Karpas-422 (cell line): ENCODE measurements at places on chromosomes 11 and 22.

DNA sequence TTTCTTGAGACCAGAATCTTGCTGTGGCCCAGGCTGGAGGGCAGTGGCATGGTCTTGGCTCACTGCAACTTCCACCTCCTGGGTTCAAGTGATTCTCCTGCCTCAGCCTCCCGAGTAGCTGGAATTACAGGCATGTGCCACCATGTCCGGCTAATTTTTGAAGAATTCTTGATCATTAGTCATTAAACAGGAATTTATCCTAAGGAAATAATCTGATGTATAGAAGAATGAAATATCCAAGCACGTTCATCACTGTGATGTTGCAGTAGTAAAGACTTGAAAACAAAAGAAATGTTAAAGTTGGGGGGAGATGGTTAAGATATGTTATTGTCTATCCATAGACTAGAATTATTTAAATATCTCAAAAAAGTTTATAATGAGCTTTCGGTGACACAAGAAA is 23.6 kb downstream of the CBL start:
- no peak for DNase-seq

DNA sequence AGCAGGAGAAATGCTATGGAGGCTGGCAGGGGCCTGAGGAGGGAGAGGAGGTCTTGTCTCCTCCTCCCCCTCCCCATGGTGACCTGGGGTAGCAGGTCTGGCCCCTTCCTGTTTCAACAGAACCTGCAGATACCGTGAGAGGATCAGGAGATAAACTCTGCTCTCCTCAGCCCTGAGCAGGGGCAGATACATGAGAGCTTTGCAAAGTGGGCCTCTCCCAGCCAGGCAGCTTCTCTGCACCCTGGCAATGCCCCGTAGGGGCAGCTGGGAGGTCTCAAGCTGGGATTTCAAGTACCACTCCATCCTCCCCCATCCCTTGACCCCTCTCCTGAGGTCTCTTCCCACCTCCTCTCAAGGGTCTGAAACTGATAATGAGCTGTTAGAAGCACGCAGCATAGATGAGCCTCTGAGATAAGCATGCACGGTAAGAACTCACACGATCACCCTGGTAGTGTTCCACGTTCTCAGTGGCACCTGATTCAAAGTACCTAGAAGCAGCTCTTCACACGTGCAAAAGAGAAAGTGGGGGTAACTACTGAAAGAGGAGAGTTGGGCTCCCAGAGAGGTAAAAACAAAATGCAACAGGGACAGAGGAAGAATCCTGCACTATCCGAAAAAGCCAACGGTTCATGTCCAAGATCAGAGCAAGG is 4.9 kb upstream of the CCDC86 start:
- no peak for DNase-seq

GRCh38 chr11:78138694-78139421 is 568 bp downstream of the ALG8 start:
- peak; percentile 85 for DNase-seq

- no peak for DNase-seq
Observed at GRCh38 chr11:107301878-107302277, 155.7 kb downstream of the CWF19L2 start.

DNA sequence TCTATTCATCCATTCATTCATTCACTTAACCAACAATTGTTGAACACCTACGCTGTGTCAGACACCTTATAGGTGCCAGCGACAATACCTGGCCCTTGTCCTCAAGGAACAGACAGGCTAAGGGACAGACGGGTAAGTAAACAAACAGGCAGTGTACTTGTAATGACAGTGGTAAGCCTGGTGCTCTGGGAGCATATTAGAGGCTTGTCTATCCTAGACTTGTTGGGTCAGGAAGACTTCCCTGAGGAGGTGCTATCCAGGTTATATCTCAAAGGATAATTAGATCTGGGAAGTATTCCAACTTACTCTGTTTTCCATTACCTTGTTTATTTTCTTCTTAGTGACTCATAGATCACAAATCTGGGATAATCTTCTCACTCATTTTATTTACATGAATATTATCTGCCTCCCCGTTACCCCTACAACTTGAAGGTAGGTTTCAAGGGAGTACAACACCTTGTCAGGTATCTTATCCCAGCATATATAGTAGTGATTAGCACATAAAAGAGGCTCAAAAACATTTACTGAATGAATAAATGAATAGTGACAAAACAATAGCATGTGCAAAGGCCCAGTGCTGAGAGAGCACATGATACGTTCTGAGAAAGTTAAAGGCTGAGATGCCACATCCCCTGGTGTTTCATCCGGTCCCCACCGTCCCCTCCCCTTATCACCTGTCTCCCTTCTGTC is 75.3 kb upstream of the NCAM1 start:
- DNase-seq = no peak

- DNase-seq = no peak
Observed at GRCh38 chr11:127226949-127227348, 226.4 kb upstream of the KIRREL3 start.

DNA sequence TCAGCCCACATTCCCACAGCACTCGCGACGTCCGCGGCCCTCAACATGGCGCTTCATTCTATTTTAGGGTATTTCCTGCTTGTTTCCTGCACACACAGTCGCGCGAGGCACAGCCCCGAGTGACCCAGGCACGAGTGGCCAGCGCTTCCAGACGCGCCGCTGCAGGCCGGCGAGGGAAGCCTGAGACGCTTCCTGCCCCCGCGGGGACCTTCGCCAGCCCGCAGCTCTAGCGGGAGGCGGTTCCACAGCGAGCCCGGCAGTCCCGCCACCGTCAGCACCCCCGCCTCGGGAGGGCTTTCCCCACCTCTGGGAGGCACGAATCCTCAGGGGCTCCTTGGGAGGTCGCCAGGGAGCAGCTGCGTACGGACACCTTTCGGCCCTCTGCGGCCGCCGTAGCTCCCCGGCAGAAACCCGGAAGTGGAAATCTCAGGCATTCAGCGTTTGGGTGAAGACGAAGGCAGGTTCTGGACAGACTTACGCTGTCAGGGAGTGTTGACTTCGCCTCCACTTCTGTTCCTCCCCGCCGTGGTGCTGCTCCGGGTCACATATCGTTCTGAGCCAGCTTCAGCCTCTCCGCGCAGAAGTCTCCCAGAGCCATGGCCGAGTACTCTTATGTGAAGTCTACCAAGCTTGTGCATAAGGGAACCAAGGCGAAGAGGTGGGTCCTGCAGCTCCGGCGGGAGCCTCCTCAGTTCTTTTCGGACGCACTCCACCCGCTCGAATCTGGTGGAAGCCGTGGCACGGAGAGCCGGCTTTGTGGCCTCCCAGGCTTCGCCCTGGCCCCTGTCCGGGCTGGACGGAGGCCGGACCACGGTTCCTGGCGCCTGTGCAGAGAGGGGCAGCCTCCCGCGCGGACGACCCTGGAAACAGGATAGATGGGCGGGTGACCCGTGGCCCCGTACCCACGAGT is 2925.9 kb upstream of the OR11H1 start:
- DNase-seq = no peak

GRCh38 chr11:130846606-130847005 is 69.7 kb downstream of the SNX19 start:
- DNase-seq = no peak

GRCh38 chr11:12295943-12296342 is 81.4 kb upstream of the PARVA start:
- no peak for DNase-seq

GRCh38 chr11:72769680-72770079 is 17.5 kb upstream of the ARAP1 start:
- no peak for DNase-seq

DNA sequence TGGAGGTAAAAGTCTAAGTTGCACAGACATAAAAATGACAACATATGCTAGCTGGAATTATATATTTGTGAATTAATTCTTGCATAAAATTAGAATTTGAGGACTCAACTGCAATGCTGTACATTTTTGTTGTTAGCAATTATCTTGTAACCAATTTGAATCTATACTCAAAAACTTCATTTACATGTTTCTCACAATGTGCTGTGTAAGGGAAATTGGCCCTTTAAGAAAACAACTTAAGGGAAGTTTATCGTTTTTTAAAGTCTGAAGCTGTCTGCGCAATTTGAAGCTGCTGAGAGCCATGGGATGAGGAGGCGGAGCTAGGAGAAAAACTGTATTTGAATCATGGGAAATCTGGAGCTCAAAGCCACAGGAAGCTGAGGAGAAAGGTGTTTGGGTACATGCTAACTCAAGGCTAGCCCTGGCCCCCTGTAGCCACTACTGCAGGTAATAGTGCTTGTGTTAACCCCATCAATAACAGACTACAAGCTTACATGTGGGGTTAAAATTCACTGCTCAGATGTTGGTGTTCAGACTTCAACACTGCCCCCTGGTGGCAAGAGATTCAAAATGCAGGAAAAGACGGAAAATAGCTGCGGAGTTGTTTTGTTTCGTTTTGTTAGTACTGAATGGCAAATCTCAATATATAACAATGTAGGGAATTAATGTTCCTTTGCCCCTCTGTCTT is 126.1 kb downstream of the BRD1 start:
- peak; percentile 64 for DNase-seq

GRCh38 chr11:75219869-75220268 is 20.7 kb upstream of the TPBGL start:
- DNase-seq = no peak

GRCh38 chr11:77147668-77148321 is 19.7 kb downstream of the MYO7A start:
- no peak for DNase-seq

- no peak for DNase-seq
Observed at GRCh38 chr11:120457996-120458395, 53.6 kb upstream of the GRIK4 start.

DNA sequence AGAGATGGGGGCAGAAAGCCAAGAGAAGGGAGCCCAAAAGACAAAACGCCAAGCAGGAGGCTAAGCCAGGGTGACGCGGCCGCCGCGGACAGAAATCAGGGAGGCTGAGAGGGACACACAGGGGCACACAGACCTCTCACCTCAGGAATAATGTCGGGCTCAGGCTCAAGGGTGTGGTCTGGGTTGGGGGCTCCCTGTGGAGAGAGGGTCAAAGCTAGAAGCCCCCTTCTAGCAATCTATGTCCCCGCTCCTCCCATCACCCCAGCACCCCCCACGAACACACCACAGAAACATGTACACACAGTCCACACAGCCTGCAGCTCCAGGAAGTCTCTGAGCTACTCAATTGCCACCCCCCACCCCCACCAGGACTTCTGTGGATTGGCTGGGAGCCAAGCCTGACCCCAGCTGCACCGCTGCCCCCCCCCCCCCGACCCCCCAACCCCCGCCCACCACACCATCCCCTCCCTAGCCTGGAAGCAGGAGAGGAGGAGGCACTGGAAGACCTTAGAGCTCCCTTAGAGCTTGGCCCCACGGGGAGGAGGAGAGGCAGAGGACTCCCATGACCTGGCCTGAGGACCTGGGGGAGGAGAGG is 6.9 kb downstream of the BCL9L start:
- no peak for DNase-seq

GRCh38 chr11:65576867-65577755 is 1.3 kb downstream of the EHBP1L1 start:
- DNase-seq = peak; percentile 82

GRCh38 chr11:134838708-134839107 is 426.7 kb upstream of the B3GAT1 start:
- DNase-seq = no peak

DNA sequence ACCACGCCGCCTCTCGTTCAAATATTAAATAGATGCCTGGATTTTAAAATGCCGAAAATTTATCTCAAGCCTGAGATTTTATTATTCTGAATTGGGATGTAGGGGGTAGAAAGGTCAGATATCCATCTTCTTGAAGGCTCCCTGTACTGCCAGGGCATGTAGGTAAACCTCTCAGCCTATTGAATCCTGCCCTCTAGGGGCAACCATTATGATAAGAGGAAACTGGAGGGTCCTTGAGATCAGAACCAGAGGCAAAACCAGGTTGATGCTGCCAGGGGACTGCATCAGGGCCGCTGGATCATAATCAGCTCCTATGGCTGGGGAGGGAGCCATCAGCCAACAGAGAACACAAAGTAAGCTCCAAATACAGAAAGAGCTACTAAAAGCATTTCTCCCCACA is 92.4 kb downstream of the KCNC1 start:
- DNase-seq = peak; percentile 48

GRCh38 chr11:72828081-72828567 is 13.9 kb downstream of the ATG16L2 start:
- no peak for DNase-seq

DNA sequence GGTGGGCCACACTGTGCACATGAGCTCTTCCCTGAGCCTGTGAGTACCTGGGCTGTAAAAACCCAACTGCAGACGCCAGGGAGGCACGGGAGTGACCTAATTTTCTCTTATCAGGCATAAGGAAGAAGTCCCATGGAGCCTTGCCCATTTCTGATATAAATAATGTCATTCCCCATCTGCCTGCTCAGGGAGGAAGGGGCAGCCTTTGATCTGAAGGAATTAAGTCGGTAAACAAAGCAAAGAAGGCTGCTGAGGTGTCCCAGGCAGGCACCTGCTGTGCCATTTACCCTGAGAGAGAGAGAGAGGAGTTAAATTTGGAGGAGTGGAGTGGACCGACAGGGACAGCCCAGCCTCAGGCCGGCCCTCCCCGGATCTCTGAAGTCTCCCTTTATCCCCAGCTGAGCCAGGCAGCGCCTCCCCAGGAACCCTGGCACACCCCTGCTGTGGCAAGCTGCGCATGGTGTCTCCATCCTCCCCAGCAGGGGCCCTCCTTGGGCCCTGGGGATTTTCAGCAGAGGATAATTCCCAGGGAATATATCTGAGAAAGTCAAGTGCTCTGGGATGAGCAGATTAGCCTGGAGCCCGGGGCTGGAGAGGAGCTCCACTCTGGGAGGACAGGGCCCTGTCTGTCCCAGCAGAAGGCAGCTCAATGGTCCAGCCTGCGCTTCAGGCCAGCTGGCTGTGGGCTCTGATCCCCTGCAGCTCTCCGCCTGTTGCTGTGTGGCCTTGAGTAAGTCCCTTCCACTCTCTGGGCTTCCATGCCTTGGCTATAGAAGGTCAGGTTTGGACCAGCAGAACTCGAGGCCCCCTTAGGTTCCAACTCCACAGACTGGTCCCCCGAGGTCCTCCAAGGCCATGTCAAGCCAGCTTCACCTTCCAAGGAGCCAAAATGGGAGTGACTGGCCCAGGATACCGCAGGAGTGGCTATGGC is 17.5 kb upstream of the CABP7 start:
- no peak for DNase-seq

DNA sequence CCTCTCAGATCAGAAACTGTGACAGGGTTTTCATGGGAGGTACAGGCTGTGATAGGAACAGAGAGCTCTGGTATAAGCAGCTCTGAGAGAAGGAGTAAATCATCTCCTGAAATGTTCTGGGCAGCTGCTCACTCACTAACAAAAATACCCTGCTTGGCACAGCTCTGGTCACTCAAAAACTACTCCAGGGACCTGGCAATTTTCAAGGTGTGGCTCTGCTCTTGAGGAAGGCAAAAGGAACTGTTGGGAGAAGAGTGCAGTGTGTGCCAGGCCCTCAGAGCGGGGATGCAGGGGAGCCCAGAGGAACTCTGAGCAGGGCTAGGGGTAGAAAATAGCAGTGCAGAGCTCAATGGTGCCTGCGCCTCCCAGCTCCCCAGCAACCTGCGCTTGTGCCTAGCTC is 180.5 kb upstream of the ZBED5 start:
- DNase-seq = no peak
